Activated naive CD4-positive, alpha-beta T cell (primary cell): ENCODE measurements at places on chromosomes 7 and 10.

DNA sequence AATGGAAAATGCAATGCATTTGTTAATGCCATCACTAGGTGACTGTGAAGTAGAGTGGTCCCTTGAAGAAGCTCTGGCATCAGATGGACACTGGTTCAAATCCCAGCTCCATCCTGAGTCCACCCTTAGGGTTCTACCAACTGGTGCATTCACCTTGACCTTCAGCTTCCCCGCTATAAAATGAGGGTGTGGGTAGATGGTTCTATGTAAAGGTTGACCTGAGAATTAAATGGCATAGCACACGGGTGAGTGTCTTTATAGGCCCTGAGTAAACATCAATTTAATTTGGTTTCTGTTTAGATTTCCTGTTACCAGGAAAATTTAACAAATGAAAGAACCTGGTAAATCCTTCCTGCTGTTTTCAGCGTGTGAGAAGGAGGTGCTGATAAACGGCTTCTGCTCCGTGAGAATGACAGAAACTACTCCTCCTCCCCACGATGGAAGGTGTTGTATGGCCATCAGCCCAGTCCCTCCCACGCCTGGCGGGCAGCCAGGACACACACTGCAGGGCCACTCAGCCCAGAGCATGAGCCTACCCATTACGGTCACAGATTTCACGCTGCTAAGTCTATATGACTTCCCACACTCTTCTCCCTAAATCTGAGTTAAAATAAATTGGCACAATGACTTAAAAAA lies 210.1 kb downstream of the TNS3 start:
- no peak for DNase-seq

GRCh38 chr10:90447831-90448230 lies 410.0 kb downstream of the HTR7 start:
- no peak for DNase-seq

DNA sequence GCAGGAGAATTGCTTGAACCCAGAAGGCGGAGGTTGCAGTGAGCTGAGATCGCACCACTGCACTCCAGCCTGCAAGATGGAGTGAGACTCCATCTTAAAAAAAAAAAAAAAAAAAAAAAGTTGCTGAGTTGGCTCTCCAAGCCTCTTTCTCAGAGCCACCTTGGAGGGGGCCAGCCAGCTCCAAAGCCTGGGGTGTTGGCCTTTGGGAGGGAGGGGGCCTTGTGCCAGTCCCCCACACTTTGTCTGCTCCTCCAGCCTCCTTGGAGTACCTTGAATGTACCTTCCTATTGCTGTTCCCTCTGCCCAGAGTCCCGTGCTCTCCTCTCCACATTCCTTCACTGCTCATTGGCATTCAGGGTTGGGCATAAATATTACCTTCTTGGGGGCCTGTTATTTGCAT lies 62.4 kb downstream of the GRK5 start:
- no peak for DNase-seq

- no peak for DNase-seq
Observed at GRCh38 chr7:26319636-26320035, 28.0 kb downstream of the SNX10 start.

DNA sequence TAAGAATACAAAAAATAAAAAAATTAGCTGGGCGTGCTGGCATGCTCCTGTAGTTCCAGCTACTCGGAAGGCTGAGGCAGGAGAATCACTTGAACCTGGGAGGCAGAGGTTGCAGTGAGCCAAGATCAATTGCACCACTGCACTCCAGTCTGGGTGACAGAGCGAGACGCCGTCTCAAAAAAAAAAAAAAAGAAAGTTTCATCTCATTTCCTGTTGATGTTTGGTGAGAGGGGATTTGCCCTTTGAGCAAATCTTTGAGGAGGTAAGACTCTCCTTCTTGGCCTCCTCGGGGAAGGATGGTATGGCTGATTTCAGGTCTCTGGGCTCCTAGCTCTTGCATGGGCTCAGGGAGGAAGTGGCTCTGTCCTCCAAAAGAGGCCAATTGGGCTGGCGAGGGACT lies 3.6 kb upstream of the GRID2IP start:
- no peak for DNase-seq

DNA sequence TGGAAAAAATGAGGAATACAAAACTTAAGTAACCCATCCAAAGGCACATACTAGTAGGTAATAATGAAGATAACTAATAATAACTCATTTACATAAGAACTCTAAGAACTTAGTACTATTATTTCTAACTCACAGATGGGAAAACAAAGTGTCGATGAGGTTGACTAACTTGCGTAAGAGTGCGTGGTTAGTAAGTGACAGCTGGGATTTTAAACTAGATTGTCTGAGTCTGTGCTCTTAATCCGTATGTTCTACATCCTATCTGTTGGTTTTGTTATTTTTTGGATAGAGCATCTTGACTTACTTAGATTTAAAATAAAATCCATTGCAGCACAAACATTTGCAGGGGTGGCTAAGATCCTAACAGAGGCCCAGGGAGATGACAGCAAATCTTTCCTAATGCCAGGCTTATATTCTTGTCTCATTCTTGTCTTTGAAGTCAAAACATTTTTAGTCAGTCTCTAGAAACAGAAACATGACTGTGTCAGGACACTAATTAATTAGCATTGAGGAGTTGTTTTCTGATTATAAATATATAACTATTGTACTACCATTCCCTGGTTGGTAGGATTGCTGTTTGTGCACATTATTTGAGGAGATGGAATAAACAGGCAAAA lies 11.7 kb downstream of the RPA3 start:
- no peak for DNase-seq

DNA sequence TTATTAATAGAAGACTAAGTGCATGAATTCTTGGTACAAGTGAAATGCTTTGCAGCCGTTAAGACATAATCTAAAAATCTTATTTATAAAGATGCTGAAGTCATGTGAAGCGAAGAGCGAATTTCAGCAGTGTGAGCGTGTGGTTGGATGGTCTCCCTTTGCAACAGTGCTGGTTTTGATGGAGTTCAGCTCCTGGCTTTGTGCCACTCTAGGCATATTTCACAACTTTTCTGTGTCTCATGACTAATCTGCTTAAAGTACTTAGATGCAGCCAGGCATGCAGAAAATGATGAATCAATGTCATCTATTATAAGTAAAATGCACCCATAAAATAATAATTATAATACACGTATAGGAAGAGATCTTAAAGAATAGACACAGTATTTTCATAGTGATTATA lies 107.2 kb upstream of the TCERG1L start:
- DNase-seq = no peak
